ENCODE measurements at places on chromosomes 12 and 14.

DNA sequence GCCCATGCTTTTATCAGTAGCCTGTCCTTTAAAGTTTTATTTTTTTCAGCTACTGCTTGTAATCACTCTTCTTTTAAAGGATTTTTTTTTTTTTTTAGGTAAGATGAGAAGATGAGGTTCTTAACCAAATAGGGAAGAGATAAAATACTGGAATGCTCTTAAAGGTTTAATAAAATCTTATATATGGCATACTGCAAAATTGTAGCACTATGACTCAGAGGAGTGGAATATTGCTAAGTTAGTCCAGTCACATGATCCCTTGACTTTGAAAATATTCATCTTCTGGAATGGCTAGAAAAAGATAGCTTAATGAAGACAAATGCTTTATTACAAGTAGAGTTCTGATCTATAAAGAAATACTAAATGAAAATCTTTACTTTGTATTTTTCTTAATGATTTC is 116.6 kb downstream of the NAV3 start:
- no peak for DNase-seq
- no peaks in the 10 kb centered on the region for H3K36me3 ChIP-seq
- H3K4me3 ChIP-seq = no peak overlapping the region

DNA sequence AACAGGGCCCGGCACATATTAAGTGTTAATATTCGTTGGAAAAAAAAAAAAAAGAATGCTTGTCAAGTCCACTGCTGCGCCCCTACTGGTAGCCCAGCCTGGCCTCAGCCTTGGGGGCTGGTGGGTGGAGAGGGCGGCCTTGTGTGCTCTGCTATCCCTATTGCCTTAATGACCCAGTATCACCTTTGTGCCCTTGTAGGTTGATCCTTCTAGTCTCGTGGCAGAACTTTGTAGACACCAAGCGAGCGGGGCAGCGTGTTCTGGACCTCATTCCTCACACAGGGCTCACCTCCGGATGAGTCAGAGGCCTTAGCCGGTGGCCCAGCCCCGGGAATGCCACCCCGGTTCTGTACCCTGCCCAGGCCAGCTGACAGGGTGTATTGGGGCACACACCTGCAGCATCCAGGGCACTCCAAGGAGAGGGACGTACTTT is 1.8 kb upstream of the RCOR1 start:
- H3K36me3 ChIP-seq = peaks cover 17% of the 10 kb centered on the region
- peak; percentile 35 for DNase-seq
- peak overlapping the region; percentile 86 for H3K4me3 ChIP-seq

GRCh38 chr14:101887219-101887618 is 77.2 kb upstream of the DYNC1H1 start:
- H3K27me3 ChIP-seq = no peaks in the 10 kb centered on the region
- no peak for DNase-seq
- no peak overlapping the region for H3K4me3 ChIP-seq
- no peaks in the 10 kb centered on the region for H3K4me1 ChIP-seq
- H3K27ac ChIP-seq = peak overlapping the region; percentile 72

DNA sequence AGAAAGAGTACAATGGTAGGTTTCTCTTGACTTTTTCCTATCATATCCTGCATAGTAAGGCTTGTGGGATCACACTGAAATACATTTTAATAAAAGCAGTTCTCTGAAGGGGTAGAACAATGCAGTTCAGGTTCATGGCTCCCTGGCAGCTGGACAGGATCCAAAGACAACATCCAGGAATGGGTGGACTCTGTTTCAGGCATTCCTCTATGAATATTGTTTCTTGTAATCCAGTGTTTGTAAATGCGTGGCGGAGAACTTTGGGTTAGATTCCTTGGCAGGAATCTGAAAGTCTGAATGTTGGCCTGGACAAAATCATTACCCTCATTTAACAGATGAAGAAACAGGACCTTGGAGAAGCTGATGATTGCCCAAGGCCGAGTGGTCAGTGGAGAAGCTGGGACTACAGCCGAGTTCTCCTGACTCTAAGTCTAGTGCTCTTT is 43.5 kb downstream of the SYNE2 start:
- no peak overlapping the region for H3K27ac ChIP-seq
- no peaks in the 10 kb centered on the region for H3K27me3 ChIP-seq
- H3K4me1 ChIP-seq = peaks cover 27% of the 10 kb centered on the region
- DNase-seq = no peak
- H3K4me3 ChIP-seq = no peak overlapping the region

GRCh38 chr12:82931349-82932116 is 244.8 kb downstream of the TMTC2 start:
- H3K4me3 ChIP-seq = no peak overlapping the region
- H3K4me1 ChIP-seq = no peaks in the 10 kb centered on the region
- H3K27ac ChIP-seq = no peak overlapping the region
- no peaks in the 10 kb centered on the region for H3K36me3 ChIP-seq
- DNase-seq = no peak
- H3K27me3 ChIP-seq = no peaks in the 10 kb centered on the region

GRCh38 chr12:111102102-111102739 is 181.8 kb upstream of the MYL2 start:
- H3K36me3 ChIP-seq = no peaks in the 10 kb centered on the region
- no peaks in the 10 kb centered on the region for H3K27me3 ChIP-seq
- no peak for DNase-seq
- H3K4me3 ChIP-seq = no peak overlapping the region

GRCh38 chr14:74963705-74964271 is 8.4 kb upstream of the PGF start:
- H3K4me3 ChIP-seq = no peak overlapping the region
- H3K27me3 ChIP-seq = no peaks in the 10 kb centered on the region
- H3K36me3 ChIP-seq = no peaks in the 10 kb centered on the region
- peaks cover 1% of the 10 kb centered on the region for H3K4me1 ChIP-seq
- no peak overlapping the region for H3K27ac ChIP-seq

DNA sequence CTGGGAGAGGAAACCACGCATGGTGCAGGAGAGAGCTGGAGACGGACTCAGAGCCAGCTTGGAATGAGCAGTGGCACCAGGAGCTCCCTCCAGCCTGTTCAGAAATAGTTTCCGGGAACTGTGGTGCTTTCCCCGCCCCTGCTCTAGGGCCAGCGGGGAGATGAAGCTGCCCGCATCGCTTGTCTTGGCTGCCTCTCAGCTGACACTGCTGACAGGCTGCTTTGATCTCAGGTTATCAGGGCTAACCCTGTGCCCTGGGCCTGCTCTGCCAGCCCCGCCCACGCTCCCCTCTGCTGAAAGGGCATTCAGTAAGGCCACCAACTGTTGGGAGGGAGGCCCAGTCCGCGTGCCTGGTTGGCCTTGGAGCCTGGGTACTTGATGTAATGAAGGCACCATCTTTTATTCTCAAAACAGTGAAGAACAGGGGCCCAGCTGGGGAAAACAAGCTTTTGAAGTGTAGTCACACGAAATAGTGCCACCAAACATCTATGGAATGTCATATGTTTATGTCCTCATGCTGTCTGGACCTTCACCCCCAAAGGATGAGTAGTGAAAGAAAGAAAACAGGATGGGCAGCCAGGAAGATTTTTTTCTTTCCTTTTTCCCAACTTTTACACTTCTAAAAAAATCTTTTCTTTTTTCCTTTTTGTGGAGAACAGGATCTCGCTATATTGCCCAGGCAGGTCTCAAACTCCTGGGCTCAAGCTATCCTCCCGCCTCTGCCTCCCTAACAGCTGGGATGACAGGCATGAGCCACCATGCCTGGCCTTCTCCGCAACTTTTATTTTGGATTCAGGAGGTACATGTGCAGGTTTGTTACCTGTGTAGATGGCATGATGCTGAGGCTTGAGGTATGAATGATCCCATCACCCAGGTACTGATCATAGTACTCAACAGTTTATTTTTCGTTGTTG is 115.9 kb upstream of the TBX3 start:
- no peak overlapping the region for H3K4me3 ChIP-seq
- H3K27me3 ChIP-seq = no peaks in the 10 kb centered on the region
- H3K27ac ChIP-seq = no peak overlapping the region

DNA sequence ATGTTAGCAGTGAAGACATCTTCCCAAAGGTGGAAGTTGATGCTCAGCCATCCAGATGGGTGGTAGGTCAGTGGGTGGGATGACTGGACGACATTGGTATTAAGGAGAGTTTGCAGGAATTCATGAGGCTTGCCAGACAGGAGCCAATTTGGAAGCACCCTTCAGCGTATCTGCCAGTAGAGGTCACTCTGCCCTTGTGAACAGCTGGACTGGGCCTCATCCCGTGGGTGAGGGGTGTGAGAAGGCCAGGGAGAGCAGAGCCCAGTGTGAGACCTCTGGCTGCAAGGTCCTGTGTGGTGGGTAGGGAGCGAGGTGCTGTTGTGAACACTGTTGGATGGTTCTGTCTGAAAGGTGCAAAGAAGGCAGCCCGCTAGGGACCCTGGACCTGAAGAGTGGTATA is 37.7 kb downstream of the SLC5A8 start:
- no peaks in the 10 kb centered on the region for H3K4me1 ChIP-seq
- H3K27me3 ChIP-seq = peaks cover 3% of the 10 kb centered on the region
- H3K27ac ChIP-seq = no peak overlapping the region
- no peaks in the 10 kb centered on the region for H3K36me3 ChIP-seq
- H3K4me3 ChIP-seq = no peak overlapping the region
- DNase-seq = no peak

Data from activated T-cell treated with anti-CD3 and anti-CD28 coated beads, Interleukin-2, amount 50 U/mL, for 24 hours (primary cell).